Anterior cingulate cortex (tissue), 58 donors: ENCODE measurements at places on chromosomes 1 and 21.

- no peak for DNase-seq
These were observed 18.2 kb downstream of the ADAR start for GRCh38 chr1:154589780-154590179.

DNA sequence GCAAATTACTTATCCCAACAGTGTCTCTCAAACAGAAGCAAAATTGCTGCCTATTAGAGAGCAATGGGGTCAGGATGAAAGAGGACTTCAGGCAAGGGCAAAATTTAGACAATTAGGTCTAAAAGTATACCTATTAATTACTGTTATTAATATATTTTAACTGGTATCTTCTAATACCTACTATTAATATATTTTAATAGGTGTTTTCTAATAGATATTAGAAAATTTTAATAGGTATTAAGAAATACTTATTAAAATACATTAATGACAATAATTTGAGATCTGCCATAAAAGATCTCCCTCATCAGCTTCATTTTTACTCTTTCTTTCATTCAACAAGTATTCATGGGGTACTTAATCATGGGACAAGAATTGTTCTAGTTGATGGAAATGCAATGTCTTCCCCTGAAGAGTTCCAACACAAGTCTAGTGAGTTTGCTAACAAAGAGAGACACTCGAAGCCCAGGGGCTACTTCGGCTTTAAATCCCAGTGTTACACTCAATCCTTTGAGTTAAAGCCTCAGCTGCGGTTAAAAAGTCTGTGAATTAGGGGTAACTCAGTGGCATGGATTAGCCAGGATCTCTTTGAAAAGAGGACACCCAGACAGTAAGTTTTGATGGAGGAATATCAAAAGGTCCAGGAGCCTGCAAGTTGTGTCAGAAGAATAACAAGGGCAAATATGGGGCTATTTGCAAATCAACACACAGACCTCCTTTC lies 44.1 kb downstream of the STYXL2 start:
- DNase-seq: no peak

- DNase-seq: no peak
These were observed 24.3 kb downstream of the IGFN1 start for GRCh38 chr1:201214886-201215285.

GRCh38 chr1:2373551-2374251 lies 17.7 kb downstream of the MORN1 start:
- no peak for DNase-seq

DNA sequence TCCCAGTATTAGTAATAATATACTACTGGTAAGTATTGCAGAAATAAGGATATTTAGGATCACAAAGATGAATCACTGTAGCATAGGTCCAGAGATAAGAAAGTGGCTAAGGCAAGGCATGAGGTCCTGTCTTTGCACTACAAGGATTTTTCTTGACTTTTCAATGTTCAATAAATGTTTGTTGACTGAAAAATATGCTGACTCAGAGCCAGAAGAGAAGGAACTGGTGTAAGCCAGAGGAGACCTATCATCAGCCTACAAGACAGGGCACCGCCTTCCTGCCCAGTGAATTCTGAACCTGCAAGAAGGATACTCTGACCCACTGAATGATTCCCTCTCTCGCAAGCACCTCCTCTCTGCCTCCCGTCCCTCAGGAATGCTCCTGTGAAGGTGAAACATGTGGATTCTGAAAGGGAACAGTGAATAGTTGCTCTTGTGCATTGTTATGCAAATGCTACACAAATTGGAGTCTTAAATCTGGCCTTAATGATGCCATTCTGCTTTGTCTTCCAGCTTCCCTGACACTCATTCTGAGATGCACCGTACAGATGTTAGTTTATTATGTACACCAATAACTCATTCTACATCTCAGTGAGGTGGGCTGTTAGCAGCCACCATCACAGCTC lies 540.0 kb downstream of the OMA1 start:
- DNase-seq: no peak

GRCh38 chr1:174964261-174964971 lies 35.3 kb upstream of the CACYBP start:
- no peak for DNase-seq

- no peak for DNase-seq
These were observed 1.6 kb downstream of the DONSON start for GRCh38 chr21:33586927-33587326.

DNA sequence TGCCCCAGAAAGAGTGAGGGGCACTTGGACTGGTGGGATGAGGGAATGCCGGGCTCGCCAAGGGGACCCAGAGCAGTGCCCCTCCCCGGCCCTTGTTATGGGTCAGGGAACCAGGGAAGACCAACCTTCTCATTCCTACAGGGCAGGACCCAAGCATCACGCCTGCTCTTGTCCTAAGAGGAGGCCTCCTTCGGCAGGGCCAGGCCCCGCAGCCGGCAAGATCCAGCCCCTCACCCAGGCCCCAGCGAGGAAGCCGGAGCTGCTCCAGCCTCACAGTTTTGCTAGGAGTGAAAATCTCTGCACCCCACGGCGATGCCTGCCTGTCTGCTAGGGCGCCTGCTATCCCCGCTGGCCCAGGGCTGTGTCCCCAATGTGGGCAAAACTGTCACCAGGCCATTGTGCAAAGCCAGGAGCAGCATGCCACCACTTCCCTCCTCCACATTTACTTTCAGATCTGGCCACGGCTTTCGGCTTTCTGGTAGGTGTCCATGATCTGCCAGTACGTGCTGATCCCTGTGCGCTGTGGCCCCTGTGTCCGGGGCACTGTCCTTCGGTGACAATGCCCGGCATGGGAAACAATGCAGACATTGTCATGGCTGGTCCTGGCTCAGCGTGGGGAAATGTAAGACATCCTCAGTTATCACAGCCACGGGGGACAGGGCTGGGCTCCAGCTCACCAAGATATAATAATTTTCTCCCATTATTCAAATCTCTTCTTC lies 9.6 kb downstream of the ACTRT2 start:
- DNase-seq: no peak

GRCh38 chr1:197911111-197911856 lies 5.9 kb upstream of the LHX9 start:
- DNase-seq: no peak

GRCh38 chr1:234288946-234289345 lies 84.3 kb upstream of the COA6 start:
- DNase-seq: no peak

- DNase-seq: no peak
These were observed 75.3 kb downstream of the KCNK1 start for GRCh38 chr1:233689017-233689747.

- DNase-seq: no peak
These were observed 97.1 kb downstream of the FASLG start for GRCh38 chr1:172756024-172756423.

- no peak for DNase-seq
These were observed 13.7 kb upstream of the VPS45 start for GRCh38 chr1:150053926-150054325.
